T-cell (primary cell): ENCODE measurements at places on chromosomes 6 and 20.

DNA sequence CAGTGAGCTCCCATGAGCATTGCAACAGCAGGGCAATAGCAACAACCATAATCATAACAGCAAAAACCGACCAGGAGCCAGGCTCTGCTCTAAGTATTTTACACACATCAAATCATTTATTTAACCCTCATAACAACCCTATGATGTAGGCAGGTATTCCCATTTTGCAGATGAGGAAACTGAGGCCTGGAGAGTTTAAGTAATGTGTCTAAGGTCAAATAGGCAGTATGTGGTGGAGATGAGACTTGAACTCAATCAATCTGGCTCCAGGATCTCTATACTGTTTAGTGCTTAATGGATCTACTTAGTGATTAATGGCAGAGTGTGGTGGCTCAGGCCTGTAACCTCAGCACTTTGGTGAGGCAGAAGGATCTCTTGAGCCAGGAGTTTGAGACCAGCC lies 3.4 kb downstream of the TMEM151B start:
- peaks cover 9% of the 10 kb centered on the region for H3K27me3 ChIP-seq
- no peaks in the 10 kb centered on the region for H3K36me3 ChIP-seq
- no peak overlapping the region for H3K27ac ChIP-seq
- H3K4me3 ChIP-seq, result no peak overlapping the region
- no peaks in the 10 kb centered on the region for H3K4me1 ChIP-seq

GRCh38 chr6:104656235-104656634 lies 203.5 kb downstream of the HACE1 start:
- H3K36me3 ChIP-seq, result no peaks in the 10 kb centered on the region
- peaks cover 7% of the 10 kb centered on the region for H3K27me3 ChIP-seq
- H3K27ac ChIP-seq, result no peak overlapping the region
- no peaks in the 10 kb centered on the region for H3K4me1 ChIP-seq
- no peak for DNase-seq
- H3K4me3 ChIP-seq, result no peak overlapping the region

DNA sequence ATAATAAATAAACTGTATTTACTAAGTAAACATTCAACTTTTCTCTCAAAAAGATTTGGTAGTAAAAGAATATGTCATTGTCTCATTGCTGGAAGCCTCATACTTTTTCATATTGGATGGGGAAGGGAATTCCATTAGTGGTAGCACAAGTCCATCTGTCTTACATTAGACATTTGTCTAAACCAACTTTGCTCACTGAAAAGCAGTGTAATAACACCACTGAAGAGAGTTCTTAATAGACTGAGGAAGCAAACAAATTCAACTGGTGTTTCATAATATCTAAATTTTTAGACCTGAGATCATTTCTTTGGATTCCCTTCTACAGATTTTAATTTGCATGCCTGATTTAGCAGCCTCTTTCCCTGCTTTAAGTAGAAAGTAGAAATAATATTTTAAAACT lies 62.7 kb downstream of the PLCB1 start:
- no peaks in the 10 kb centered on the region for H3K27me3 ChIP-seq
- no peaks in the 10 kb centered on the region for H3K4me1 ChIP-seq
- no peak for DNase-seq
- no peaks in the 10 kb centered on the region for H3K36me3 ChIP-seq
- H3K27ac ChIP-seq, result no peak overlapping the region

GRCh38 chr6:25307805-25308494 lies 28.8 kb downstream of the CARMIL1 start:
- no peak overlapping the region for H3K4me3 ChIP-seq
- no peaks in the 10 kb centered on the region for H3K36me3 ChIP-seq
- H3K4me1 ChIP-seq, result no peaks in the 10 kb centered on the region
- no peak overlapping the region for H3K27ac ChIP-seq
- H3K27me3 ChIP-seq, result no peaks in the 10 kb centered on the region

GRCh38 chr6:56693246-56693607 lies 50.5 kb upstream of the DST start:
- no peak for DNase-seq
- H3K36me3 ChIP-seq, result no peaks in the 10 kb centered on the region
- H3K4me3 ChIP-seq, result no peak overlapping the region
- no peaks in the 10 kb centered on the region for H3K27me3 ChIP-seq
- H3K4me1 ChIP-seq, result no peaks in the 10 kb centered on the region

DNA sequence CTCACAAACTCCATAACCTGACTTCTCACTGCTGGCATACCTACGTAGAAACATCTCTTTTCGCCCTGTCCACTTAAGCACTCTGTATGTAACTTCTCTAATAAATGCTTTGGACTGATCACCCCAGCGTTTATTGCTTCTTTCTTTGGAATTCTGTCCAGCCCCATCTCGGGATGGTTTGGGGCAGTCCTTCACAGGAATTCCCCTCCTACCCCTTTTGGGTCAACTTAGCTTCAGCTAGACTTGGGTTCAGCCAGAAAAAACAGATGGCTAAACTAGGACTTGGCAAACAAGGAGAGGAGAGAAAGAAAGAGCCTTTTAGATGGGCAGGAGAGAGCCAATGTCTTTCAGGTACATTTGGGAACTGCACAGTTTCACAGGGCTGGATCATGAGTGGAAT lies 3.9 kb upstream of the LTV1 start:
- no peak overlapping the region for H3K4me3 ChIP-seq
- H3K36me3 ChIP-seq, result no peaks in the 10 kb centered on the region
- no peak for DNase-seq
- no peaks in the 10 kb centered on the region for H3K27me3 ChIP-seq

GRCh38 chr6:88730611-88731011 lies 232.8 kb downstream of the RNGTT start:
- H3K27ac ChIP-seq, result no peak overlapping the region
- peaks cover 3% of the 10 kb centered on the region for H3K36me3 ChIP-seq
- no peaks in the 10 kb centered on the region for H3K27me3 ChIP-seq
- no peak for DNase-seq
- no peak overlapping the region for H3K4me3 ChIP-seq

- H3K27ac ChIP-seq, result no peak overlapping the region
- DNase-seq, result no peak
- no peak overlapping the region for H3K4me3 ChIP-seq
- H3K4me1 ChIP-seq, result peaks cover 1% of the 10 kb centered on the region
Observed at GRCh38 chr6:22068561-22069305, 228.1 kb downstream of the PRL start.

GRCh38 chr20:16944745-16945144 lies 196.6 kb downstream of the OTOR start:
- no peak overlapping the region for H3K4me3 ChIP-seq
- H3K27me3 ChIP-seq, result no peaks in the 10 kb centered on the region
- no peak for DNase-seq
- H3K36me3 ChIP-seq, result no peaks in the 10 kb centered on the region
- H3K27ac ChIP-seq, result no peak overlapping the region
- H3K4me1 ChIP-seq, result no peaks in the 10 kb centered on the region
